ENCODE measurements at places on chromosomes 16 and 17. TPM values are rescaled to one million over a fixed set of nuclear protein-coding genes. Genes with fewer than 3 reads are reported as not detected.

The SPATA20 gene
- 40.3 TPM for total RNA-seq

The ABCA9 gene
- total RNA-seq, result 0.19 TPM

DNA sequence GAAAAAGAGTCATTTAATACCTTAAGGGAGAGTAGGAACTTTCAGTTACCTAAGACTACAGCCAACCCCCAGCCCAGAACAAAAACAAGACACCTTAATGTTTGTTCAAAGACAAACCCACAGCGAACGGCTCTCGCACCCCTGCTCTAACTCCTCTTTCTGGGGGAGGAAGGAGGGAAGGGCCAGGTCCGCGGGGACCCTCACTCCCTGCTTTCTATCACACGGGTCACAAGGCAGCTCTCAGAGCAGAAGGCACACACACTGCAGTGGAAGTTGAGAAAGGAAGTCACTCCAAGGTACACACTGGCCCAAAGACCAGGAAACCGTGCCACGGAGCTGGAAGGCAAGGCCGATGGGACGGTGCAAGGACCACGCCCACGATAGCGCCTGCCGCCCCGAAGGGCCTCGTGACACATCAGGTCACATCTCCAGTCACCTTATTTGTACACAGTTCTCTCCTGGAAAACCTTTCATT is 10.0 kb downstream of the LITAFD start:
- no peaks in the 10 kb centered on the region for H3K27me3 ChIP-seq
- no peak for DNase-seq
- no peak overlapping the region for H3K4me3 ChIP-seq
- H3K4me1 ChIP-seq, result peaks cover 8% of the 10 kb centered on the region
- peak overlapping the region; percentile 13 for H3K27ac ChIP-seq

DNA sequence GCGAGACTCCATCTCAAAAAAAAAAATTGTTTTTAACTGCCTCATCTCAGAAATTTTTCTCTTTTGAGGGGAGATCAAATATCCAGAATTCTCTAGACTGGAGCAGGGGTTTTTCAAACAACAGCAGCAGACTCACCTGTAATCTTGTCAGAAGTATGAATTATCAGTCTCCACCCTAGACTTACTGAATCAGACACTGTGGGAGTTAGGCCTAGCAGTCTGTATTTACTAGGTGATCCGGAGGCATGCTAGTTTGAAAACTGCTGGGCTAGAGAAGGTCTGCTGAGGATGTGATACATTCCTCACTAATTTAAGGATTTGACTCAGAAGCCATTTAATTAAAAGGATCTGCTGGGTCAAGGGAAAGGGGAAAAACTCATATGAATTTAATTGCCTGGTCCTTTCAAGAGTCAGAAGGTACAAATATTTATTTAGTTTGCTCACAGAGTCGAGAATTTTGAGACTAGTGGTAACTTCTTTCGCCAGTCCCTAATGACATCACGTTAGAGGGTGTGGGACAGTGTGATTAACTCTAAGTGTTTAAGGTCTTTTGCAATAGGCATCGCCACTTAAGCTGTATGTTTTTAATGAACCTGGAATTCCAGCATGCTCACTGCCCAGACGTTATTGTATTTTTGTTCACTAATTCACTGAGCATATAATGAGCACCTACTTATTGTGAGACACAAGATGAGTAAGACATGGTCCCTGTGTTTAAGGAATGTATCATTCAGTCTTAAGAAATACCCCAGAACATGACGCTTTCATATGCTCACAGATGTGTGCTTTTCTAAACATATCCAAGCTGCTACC is 14.2 kb downstream of the ATP6V0A1 start:
- peaks cover 35% of the 10 kb centered on the region for H3K36me3 ChIP-seq
- peak overlapping the region; percentile 51 for H3K27ac ChIP-seq
- H3K4me3 ChIP-seq, result no peak overlapping the region
- no peaks in the 10 kb centered on the region for H3K27me3 ChIP-seq
- DNase-seq, result no peak

- peaks cover 28% of the 10 kb centered on the region for H3K4me1 ChIP-seq
- H3K4me3 ChIP-seq, result no peak overlapping the region
- peaks cover 3% of the 10 kb centered on the region for H3K27me3 ChIP-seq
- DNase-seq, result peak; percentile 85
- H3K36me3 ChIP-seq, result peaks cover 10% of the 10 kb centered on the region
These were observed 17.9 kb downstream of the GOSR2 start for GRCh38 chr17:46940692-46941404.

The CHST4 gene
- total RNA-seq, result 0.33 TPM

- H3K27me3 ChIP-seq, result peaks cover 31% of the 10 kb centered on the region
- H3K4me3 ChIP-seq, result no peak overlapping the region
- peaks cover 5% of the 10 kb centered on the region for H3K4me1 ChIP-seq
- no peak overlapping the region for H3K27ac ChIP-seq
- H3K36me3 ChIP-seq, result no peaks in the 10 kb centered on the region
These were observed 36.8 kb downstream of the CBFA2T3 start for GRCh38 chr16:88939972-88940861.

- H3K4me1 ChIP-seq, result peaks cover 10% of the 10 kb centered on the region
- peak; percentile 53 for DNase-seq
- H3K27me3 ChIP-seq, result no peaks in the 10 kb centered on the region
- no peak overlapping the region for H3K27ac ChIP-seq
These were observed 77.7 kb downstream of the NETO2 start for GRCh38 chr16:47065766-47066688.

Measured in type B pancreatic cell (in vitro differentiated cells).